ENCODE measurements at places on chromosomes 6 and 20.

DNA sequence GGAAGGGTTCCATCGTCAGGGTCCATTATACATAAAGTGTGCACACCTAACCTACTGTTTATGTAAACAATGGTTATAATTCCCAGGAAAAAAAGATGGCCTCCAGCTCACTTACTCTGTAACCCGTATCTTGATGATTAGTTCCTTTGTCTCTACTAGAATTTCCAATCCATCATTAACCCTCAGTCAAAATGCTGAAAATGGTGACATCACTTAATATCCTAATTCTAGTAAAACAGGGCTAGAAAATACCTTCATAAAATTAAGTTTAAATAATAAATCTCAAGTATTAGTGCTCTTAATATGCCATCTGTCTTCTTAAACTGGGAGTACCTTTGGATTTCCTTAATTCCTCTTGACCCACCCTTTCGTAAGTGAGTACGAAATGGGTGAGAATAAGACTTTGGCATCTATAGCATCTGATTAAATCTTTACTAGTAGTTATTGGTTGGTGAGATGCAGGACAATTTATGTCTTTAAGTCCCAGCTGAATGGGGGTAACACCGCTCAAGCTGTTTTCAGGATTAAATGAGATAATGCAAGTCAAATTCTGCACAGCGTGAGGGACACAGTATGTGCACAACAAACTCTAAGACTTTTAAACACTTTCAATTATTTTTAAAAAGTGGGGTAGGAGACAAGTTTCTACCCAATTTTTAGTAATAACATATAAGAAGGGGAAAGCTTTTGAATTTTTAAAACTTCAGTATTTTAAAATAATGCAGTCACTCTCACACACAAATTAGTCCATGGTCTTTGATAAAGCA lies 1.6 kb downstream of the HMGN3 start:
- no peak for DNase-seq

DNA sequence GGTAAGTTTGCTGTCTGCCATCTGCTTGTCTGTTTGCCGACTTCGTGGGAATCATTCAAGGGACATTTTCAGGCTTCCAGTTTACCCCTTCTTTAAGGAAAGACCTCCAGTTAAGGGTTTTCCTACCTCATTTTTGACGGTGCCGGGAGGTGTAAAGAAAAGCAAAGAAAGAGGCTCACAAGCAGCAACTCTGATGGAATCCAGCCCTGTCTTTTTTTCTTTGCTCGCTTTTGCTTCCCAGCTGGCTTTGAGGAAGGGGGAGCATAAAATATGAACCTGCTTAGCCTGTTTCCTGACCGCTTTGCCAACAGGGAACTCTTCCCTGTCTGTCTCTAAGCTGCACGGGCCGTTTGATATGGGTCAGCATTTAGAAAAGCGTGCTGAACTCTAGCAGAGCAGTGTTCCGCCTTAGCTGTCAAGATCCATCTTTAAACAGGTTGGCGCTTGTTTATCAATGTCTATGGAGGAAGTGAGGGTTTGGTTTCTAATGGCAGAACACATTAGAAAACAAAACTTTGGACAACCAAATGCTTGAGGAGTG lies 13.8 kb downstream of the SYTL3 start:
- no peak for DNase-seq

- no peak for DNase-seq
Observed at GRCh38 chr6:31359581-31359980, 2.6 kb upstream of the HLA-B start.

DNA sequence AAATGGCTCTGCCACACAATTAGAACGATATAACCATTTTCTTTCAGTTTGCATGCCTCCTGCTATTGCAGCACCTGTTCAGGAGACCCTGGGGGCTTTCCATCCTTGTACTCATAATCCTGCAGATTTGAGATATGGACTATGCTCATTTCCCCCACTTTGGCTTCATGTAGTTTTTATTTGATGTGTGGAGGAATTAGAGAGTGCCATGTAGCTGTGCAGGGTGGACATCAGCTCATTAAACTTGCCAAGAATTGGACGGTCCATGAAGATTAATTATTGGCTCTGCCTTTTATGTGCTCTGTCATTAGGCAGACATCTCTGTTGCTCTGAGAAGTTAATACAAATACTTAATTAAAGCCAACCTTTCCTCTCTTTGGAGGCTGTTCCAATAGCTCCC lies 66.2 kb upstream of the CD83 start:
- DNase-seq: no peak

DNA sequence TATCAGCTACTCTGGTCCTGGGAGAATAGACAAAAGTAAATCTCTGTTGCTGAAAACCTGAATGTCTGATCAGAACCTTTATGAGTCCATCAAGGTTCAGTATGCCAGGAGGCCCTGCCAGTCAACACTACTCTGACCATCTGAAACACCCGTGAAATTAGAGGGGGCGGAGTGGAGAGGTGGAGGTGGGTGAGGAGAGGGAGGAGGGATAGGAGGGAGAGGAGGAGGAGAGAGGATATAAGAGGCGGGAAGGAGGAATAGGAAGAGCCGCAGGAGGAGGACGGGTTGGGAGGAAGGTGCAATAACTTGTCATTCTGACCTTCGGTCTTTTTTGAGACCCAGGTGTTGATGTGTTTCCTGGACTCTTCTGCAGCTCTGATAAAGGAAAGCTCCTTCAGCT lies 8.0 kb downstream of the SERPINB9 start:
- no peak for DNase-seq

DNA sequence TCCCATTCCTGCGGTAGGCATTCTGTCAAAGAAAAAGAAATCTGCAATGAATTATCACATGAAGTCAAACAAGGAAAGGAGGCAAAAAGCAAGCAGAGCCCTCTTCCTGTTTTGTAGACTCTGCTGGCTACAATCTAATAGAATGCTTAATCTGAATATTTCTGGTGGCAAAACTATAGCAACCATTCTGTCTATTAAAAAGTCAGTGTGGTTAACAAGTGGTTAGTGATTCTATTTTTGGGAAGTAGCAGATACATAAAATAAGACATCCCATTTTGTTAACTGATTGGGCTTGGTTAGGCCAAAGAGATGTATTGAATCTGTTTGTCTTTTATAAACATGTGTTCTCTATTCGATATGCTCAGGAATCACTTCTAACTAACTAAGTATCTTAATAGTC lies 442.3 kb downstream of the CDC5L start:
- DNase-seq: no peak

GRCh38 chr6:155548576-155548975 lies 92.9 kb upstream of the NOX3 start:
- DNase-seq: no peak

GRCh38 chr20:58907320-58908137 lies 55.0 kb downstream of the GNAS start:
- peak; percentile 54 for DNase-seq

DNA sequence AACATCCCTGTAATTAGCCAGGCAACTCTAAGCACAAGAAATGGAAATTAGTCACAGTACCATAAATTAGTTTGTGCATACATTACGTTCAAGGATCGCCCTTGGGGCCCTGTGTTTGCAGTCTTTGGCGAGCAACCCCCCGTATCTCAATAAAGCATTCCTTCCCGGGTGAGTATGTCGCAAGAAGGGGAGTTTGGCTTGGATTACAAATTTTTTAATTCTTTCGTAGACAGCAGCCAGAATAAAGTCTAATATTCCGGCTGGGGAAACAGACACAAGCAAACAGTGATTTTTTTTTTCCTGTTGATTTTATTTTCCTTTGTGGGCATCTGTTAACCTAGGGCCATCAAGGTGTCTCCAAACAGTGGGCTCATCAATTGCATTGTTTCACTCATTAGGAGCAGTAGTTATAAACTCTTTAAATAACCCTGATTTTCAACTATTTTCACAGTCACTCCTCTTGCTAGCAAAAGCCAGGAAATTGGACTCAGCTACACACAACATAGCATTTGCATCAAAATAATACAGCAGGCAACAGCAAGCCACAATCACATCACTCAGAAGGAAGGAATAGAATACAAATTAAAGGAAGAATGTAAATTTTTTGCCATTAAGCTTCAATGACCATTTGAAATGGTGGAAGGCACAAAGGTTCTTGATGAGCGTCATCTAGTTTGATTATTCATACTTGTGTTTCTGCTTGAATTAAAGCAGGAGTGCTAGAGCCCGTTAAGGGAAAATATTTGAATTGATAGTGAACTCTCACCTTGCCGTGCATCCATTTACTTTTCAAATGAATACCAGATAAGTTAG lies 85.3 kb downstream of the LINC00237 start:
- DNase-seq: no peak

- no peak for DNase-seq
Observed at GRCh38 chr20:31818376-31818908, 714 bp upstream of the MYLK2 start.

- DNase-seq: no peak
Observed at GRCh38 chr6:38610050-38610625, 29.6 kb downstream of the BTBD9 start.

DNA sequence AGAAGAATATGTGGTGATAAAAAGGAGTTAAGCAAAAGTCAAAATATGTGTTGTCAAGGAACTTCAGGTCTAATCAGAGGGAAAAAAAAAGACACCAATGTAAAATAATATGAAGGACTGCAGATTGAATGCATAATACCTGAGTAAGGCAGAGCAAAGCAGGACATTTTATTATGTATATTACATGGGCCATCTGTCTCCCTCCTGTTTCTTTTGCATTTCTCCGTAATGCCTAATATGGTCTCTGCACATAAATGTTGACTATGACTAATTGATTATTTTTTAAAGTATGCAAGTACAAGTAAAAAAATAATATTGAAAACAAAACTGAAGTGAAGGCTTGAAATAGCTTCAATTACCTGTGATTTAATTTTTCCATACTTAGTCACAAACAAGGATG lies 384.7 kb upstream of the MAN1A1 start:
- DNase-seq: no peak

GRCh38 chr20:54103067-54103761 lies 32.8 kb upstream of the BCAS1 start:
- peak; percentile 88 for DNase-seq

GRCh38 chr6:3193102-3193849 lies 34.2 kb downstream of the TUBB2B start:
- no peak for DNase-seq

DNA sequence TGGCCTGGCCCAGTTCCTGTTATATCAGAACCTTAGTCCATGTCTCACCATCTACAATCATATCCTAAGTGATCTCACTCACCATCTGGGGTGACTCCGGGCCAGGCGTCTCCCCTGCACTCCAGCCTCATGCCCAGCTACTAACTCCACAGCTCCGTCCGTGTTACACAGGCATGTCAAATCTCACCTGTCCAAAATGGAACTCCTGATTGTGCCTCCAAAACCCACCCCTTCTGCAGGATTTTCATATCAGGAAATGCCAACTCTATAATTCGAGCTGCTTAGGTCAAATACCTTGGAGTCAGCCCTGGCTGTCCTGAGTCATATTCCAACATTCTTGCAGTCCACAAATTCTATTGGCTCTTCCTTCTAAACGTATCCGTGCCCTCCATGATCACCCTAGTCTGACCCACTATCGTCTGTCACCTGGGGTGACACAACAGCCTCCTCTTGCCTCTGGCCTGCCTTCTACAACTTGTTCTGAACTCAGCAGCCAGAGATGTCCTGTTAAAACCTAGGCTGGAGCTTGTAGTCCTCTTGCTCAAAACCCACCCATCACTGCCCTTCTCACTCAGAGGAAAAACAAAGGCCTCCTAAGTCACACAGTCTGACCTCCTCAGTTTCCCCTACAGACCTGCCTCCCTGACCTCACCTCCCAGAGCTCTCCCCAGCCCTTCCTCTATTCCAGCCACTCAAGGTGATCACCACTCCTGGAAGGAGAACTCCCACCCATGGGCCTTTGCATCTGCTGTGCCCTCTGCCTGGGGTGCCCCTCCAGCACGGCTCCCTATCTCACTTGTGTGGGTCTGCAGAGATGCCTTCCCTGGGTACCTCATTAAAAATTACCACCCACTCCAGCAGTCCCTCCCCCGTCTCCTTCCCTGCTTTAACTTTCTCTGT lies 85.3 kb upstream of the SIRPA start:
- DNase-seq: no peak

DNA sequence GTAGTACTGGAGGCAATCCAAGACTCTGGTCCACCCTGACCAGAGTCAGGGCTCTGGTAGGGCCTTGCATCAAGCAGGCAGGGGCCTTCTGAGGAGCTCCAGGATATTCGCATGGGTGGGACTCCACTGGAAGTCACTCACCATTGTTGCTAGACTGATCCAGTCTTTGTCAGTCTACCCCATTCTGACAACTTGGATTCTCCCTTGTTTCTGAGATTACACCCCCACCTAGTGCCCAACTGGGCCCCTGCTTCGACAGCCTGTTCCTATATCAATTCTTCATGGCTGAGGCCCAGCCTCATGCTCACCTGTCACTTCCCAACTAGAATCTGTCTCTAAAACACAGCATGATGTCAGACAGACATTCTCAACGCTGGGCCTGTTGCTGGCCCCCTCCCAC lies 5.2 kb downstream of the SLC35D3 start:
- peak; percentile 9 for DNase-seq

DNA sequence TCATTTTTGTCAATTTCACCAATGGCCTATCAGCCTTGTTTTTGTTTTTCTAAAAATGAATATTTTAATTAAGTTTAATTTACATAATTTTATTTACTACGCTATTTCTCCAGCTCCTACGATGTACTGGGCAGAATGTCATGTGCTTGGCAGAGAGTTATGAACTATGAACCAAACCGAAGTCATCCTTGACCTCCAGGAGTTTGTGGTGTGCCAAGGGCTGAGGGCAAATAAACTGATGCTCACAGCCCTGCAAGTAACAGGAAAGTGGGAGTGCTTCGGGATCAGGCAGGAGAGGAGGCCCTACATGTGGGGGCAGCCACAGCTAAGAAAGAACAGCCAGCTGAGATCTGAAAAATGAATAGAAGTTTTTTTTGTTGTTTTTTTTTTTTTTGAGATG lies 38.6 kb downstream of the ZNF217 start:
- no peak for DNase-seq

DNA sequence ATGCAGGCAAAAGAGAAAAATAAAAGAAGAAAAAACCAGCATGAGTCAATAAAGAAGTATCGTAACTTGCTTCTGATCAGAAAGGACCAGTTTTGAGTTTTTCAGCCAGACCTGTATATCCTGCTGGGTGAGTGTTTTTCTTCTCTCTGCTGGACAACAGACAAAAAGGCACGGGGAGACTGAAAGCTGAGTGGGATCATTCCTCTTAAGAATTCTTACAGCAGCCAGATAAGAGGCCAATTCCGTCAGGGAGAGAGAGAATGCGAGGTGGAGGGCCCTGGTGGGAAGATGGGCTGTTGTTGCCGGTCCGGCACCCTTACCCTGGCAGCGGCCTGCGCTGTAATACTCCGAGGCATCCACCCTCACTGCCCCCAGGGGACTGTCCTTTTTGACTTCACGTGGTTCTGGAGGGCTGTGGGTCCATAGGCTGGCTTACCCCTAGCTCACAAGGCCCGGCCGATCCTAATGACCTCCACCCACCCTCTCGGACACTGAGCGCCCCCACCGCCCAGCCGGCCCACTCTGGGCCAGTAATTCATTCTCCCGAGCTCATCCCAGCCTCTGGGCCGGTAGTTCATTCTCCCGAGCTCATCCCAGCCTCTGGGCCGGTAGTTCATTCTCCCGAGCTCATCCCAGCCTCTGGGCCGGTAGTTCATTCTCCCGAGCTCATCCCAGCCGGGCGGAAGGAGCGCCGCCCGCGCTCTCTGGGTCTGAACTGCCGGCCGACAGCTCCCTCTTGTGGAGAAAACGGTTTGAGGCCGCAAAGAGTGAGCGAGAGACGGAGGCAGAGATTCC lies 118.3 kb upstream of the SIRPA start:
- DNase-seq: peak; percentile 92
